Stomach (tissue), 19 donors: ENCODE measurements at places on chromosomes 12 and 14. TPM values are rescaled to one million over a fixed set of nuclear protein-coding genes. Genes with fewer than 3 reads are reported as not detected.
A peak's percentile ranks its signal among the peaks of the same experiment; 100 is the strongest.

The RDH16 gene
- total RNA-seq, result not detected

- DNase-seq, result no peak
- no peak overlapping the region for H3K4me3 ChIP-seq
- H3K4me1 ChIP-seq, result no peaks in the 10 kb centered on the region
- H3K27ac ChIP-seq, result no peak overlapping the region
- no peaks in the 10 kb centered on the region for H3K36me3 ChIP-seq
- no peaks in the 10 kb centered on the region for H3K27me3 ChIP-seq
Observed at GRCh38 chr14:29126865-29127264, 360.3 kb downstream of the FOXG1 start.

- no peak for DNase-seq
- H3K27ac ChIP-seq, result peak overlapping the region; percentile 58
- H3K27me3 ChIP-seq, result no peaks in the 10 kb centered on the region
- no peak overlapping the region for H3K4me3 ChIP-seq
- H3K36me3 ChIP-seq, result peaks cover 38% of the 10 kb centered on the region
- H3K4me1 ChIP-seq, result peaks cover 57% of the 10 kb centered on the region
Observed at GRCh38 chr12:8087666-8088065, 5.6 kb downstream of the NECAP1 start.

The KLRK1 gene
- total RNA-seq, result not detected

DNA sequence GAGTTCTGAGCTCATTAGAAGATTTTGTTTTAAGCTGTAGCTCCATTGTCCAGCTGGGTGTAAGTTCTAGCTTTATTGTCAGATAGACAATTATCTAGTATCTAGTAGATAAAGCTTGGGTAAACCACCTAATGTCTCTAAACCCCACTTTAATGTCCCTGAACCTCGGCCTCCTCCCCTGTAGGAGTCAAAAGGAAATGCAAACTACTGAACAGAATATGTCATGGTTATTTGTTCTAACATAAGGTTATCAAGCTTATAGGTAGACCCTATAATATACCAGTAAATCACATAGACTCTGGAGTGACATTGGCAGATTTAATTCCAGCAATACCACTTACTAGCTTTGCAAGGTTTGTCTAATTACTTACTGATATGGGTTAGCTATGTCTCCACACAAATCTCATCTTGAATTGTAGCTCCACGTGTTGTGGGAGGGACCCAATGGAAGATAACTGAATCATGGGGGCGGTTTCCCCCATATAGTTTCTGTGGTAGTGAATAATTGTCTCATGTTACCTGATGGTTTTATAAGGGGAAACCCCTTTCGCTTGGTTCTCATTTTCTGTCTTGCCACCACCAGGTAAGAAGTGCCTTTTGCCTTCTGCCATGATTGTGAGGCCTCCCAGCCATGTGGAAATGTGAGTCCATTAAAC is 29.4 kb downstream of the BCAT1 start:
- H3K27ac ChIP-seq, result no peak overlapping the region
- H3K27me3 ChIP-seq, result no peaks in the 10 kb centered on the region
- DNase-seq, result no peak
- H3K4me1 ChIP-seq, result peaks cover 6% of the 10 kb centered on the region

- H3K4me3 ChIP-seq, result no peak overlapping the region
- H3K36me3 ChIP-seq, result no peaks in the 10 kb centered on the region
- peaks cover 21% of the 10 kb centered on the region for H3K4me1 ChIP-seq
- H3K27ac ChIP-seq, result peak overlapping the region; percentile 71
- DNase-seq, result peak; percentile 85
Observed at GRCh38 chr12:93019975-93020630, 91.0 kb upstream of the EEA1 start.

- no peak overlapping the region for H3K4me3 ChIP-seq
- no peak overlapping the region for H3K27ac ChIP-seq
- H3K36me3 ChIP-seq, result no peaks in the 10 kb centered on the region
Observed at GRCh38 chr12:82529101-82529500, 157.6 kb upstream of the TMTC2 start.

DNA sequence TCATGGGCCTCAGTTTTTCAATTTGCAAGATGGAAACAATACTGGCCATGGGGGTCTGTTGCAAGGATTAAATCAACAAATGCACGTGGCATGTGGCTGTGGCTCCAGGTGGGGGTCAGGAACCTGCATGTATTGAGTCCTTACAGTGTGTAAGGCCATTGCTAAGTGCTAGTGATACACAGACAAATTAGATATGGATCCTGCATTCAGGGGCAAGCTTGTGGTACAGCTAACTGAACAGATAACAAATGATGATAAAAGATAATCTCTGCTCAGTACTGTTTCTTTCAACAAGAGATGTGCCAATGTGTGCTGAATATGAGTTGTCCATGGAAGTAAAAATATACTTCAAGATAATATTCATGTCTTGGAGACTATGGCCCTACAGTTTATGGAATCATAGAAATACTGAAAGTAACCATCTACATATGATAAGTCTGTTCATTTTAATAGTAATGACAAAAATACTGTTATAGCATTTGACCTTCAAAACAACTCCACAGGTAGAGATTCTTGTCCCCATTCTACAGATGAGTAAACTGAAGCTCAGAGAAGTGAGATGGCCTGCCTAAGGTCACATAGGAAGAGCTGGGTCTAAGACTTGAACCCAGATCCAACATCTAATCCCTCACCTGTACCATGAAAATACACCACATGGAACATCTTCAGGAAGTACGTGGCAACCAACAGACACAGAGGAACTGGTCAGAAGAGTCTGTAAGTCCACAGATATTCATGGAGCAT is 7.2 kb upstream of the WSCD2 start:
- no peak overlapping the region for H3K4me3 ChIP-seq
- peaks cover 24% of the 10 kb centered on the region for H3K27me3 ChIP-seq
- no peak for DNase-seq
- H3K4me1 ChIP-seq, result no peaks in the 10 kb centered on the region
- no peaks in the 10 kb centered on the region for H3K36me3 ChIP-seq

DNA sequence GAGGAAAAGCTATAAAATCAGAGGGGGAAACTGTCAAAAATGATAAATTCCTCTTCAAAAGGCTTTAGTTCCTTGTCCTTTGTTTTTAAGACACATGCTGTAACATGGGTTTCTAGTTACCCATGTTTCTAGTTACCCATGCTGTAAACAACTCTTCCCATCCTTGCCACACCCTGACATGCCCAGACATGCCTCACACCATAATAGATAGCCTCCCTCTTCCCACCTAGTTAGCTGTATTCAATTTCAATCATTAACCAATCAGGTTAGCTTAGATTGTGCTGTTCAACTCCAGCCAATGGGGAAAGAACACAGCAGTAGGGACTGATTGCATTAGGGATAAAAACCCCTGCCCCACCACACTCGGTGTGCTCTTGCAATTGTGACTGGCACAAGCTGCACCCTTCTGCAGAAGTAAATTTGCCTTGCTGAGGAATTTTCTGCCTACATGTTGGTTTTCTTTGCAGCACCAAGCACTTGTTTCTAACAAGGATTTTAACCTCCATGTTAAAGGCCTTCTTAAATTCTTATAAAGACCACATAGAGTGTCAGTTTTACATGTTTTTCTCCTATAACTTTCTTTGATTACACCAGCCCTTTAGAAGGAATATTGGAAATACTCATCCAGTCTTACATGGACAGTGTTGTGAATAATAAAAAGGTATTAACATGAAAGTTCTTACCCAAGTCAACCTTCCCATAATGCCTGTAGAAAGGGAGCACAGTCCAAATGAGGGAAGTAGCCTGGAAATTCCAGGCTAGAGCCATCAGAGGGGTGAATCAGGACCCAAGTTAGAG is 32.5 kb upstream of the LALBA start:
- H3K27me3 ChIP-seq, result no peaks in the 10 kb centered on the region
- no peaks in the 10 kb centered on the region for H3K4me1 ChIP-seq
- no peaks in the 10 kb centered on the region for H3K36me3 ChIP-seq
- H3K27ac ChIP-seq, result no peak overlapping the region

The CCDC88C gene
- total RNA-seq, result 19.3 TPM

GRCh38 chr12:123064366-123064765 is 83.9 kb downstream of the ARL6IP4 start:
- H3K27ac ChIP-seq, result peak overlapping the region; percentile 82
- no peak overlapping the region for H3K4me3 ChIP-seq
- no peaks in the 10 kb centered on the region for H3K36me3 ChIP-seq
- no peaks in the 10 kb centered on the region for H3K27me3 ChIP-seq
- peaks cover 51% of the 10 kb centered on the region for H3K4me1 ChIP-seq

The TRHDE gene
- 1.4 TPM for total RNA-seq
